ENCODE measurements at places on chromosomes 1 and 21.

DNA sequence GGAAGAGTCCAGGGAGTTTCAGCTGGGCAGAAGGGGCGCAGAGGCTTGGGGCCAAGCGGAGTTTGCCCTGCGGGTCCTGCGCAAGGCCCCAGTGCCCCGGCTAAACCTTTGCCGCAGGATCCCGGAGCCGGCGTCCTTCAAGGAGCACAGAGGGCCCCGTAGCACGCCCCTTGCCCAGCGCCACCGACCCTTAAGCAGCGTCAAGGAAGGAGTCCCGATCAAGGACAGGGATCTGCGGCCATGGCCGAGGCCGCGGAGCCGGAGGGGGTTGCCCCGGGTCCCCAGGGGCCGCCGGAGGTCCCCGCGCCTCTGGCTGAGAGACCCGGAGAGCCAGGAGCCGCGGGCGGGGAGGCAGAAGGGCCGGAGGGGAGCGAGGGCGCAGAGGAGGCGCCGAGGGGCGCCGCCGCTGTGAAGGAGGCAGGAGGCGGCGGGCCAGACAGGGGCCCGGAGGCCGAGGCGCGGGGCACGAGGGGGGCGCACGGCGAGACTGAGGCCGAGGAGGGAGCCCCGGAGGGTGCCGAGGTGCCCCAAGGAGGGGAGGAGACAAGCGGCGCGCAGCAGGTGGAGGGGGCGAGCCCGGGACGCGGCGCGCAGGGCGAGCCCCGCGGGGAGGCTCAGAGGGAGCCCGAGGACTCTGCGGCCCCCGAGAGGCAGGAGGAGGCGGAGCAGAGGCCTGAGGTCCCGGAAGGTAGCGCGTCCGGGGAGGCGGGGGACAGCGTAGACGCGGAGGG is 520 bp downstream of the CLIC6 start:
- DNase-seq, result no peak

GRCh38 chr1:246394121-246394520 is 113.0 kb downstream of the SMYD3 start:
- DNase-seq, result no peak

DNA sequence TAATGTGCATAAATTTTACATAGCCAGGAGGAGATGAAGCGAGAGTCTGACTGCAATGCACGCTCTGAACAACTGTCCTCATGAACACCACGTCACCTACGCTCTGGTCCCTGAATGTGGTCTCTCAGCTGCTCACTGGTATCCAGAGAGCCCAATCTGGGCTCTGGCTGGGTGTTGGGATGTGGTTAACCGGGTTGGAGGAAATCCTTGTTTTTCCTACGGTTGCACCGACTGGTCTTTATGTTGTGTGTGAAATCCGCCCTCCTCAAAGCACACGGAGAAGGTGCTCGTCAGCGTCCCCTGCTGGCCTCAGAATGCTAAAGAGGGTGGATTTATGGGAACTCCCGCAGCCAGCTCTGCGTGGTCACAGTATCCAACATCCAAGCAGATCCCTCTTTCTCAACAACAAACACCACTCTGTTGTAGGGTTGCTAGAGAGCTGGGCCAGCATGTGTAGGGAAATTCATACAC is 51.8 kb upstream of the FAM89A start:
- no peak for DNase-seq

- no peak for DNase-seq
Measured at GRCh38 chr1:234670967-234671626, 61.1 kb upstream of the IRF2BP2 start.

DNA sequence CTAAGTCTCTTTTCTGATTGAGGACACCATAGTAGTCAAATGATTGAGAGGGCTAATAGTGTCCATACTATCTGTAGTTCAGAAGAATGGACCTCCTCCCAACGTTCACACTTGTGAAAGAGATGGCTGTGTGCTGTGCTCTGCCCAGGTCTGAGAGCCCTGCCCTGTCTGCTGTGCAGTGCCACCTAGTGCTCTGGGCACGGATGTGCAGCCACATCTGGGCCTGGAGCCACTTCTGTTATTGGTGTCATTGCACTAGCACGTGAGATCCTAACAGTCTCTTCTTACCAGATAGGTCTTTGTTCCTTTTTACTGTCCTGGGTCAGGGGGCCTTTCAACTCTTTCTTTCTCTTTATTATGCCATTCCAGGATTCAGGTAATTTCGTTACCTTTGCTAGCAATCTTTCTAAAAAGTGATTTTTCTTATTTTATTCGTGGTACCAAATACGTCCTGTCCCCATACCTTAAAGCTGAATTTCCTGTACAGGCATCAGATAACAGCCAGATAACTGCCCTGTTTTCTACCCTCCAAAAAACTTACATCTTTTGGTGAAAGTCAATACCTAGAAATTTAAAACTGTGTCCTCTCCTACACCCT is 21.7 kb downstream of the INTS3 start:
- DNase-seq, result peak; percentile 31

- DNase-seq, result no peak
Measured at GRCh38 chr21:34200288-34200905, 127.0 kb downstream of the MRPS6 start.

DNA sequence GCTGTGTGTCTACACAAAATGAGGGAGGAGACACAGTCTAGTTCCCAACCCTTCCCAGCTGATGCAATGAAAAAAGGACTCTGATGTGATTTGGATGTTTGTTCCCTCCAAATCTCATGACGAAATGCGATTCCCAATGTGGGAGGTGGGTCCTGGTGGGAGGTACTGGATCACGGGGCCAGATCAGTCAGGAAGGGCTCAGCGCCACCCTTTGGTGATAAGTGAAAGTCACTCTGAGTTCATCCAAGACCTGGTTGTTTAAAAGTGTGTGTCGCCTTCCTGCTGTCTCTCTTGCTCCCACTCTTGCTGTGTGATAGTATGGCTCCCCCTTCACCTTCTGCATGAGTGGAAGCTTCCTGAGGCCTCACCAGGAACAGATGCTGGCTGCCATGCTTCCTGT is 63.2 kb downstream of the GNG4 start:
- no peak for DNase-seq

DNA sequence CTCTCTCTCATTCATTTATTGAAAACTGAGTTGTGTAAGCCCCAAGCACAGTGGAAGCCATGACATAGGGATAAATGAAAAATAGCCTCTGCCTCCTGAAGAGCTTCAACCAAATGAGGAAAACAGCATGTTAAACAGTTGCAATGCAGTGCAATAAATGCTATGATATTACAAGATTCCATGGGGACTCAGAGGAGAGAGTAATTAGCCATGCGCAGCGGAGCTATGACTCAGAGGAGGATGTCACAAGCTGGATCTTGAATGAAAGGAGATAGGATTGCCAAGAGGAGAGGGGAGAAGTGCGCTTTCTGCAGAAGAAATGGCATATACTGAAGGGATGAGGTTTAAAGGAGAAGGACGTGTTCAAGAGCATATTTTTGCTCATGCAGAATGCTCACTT is 231.3 kb upstream of the PLXNA2 start:
- peak; percentile 93 for DNase-seq

GRCh38 chr1:176926330-176927086 is 238.0 kb downstream of the ASTN1 start:
- no peak for DNase-seq
